ENCODE measurements at places on chromosomes 1 and 21.

- DNase-seq: no peak
Observed at GRCh38 chr1:60071296-60071695, 2.3 kb downstream of the C1orf87 start.

DNA sequence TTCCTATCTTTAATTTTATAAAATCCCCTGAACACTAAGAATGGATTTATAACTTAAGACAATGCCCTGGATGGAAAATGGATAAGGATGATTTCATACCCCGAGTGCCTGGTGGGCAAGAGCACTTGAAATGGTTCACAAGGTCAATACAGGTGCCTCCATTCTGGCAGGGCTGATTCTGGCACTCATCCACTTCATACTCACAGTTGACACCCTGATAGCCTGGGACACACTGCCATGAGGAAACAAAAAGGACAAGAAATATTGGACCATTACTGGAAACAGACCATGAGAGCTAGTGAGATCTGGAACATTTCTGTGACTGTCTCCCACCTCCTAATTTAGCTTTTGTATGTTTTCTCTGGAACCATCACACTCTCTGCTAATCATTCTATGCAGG lies 39.1 kb upstream of the ADAM30 start:
- no peak for DNase-seq

- no peak for DNase-seq
Observed at GRCh38 chr1:205287076-205287475, 34.5 kb downstream of the NUAK2 start.

- no peak for DNase-seq
Observed at GRCh38 chr1:40876891-40877290, 14.7 kb upstream of the CITED4 start.

GRCh38 chr1:150389650-150390049 lies 25.7 kb downstream of the RPRD2 start:
- DNase-seq: no peak

DNA sequence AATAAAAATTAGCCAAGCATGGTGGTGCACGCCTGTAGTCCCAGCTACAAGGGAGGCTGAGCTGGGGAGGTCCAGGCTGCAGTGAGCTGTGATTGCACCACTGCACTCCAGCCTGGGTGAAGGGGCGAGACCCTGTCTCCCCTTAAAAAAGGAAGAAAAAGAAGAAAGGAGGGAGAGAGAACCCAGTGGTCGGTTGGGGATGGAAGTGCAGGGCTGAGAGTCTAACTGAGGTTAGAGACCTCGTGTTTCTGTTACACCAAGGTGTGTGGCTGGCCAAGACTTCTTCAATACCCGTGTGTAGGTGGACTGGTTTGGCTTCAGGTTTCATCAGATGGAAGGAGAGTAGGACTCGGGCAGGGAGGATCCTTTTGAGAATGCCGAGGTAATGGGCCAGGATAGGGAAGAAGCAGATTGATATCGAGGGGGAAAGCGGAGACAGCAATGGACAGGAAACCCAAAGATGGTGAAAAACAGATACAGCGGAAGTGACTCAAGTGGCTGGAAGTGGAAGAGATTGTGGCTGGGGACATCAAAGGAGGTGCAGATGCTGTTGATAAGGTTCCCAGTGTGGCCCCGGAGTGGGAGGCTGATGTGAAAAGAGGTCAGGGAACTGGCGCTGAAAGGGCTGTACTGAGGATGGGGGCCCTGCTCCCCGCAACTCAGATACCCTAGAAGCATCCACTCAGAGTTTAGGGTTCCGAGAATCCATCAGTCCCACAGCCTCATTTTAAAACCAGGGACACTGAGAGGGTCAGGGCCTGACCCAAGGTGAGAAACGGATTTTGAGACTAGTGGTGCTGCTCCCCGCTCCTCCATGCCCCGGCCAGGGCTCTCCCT lies 681 bp upstream of the UBXN10 start:
- peak; percentile 66 for DNase-seq

DNA sequence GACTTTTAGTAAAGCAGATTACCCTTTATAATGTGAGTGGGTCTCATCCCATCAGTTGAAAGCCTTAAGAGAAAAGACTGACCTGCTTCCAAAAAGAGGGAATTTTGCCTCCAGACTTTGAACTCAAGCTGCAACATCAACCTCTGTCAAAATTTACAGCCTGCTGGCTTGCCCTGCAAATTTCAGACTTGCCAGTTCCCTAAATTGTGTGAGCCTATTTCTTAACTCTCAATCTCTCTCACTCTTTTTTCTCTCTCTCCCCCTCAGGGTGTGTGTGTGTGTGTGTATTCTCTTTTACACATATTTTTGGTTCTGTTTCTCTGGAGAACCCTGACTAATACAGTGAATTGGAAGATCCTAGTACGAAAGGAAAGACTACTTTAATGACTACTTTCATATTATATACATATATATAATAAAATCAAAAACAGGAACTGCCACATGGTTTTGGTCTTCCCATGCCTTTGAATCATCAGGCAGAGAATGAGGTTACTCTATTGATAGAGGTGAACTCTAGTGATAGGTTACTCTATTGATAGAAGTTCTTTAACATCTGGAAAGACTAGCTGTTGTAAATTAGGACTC lies 6.4 kb downstream of the OR2C3 start:
- DNase-seq: peak; percentile 37

- no peak for DNase-seq
Observed at GRCh38 chr1:31380181-31380580, 7.3 kb upstream of the FABP3 start.

GRCh38 chr1:90579212-90579802 lies 137.8 kb downstream of the BARHL2 start:
- DNase-seq: peak; percentile 79

- no peak for DNase-seq
Observed at GRCh38 chr1:69121723-69122122, 446.0 kb upstream of the LRRC7 start.

GRCh38 chr21:16194095-16194787 lies 464.5 kb downstream of the USP25 start:
- DNase-seq: peak; percentile 91

DNA sequence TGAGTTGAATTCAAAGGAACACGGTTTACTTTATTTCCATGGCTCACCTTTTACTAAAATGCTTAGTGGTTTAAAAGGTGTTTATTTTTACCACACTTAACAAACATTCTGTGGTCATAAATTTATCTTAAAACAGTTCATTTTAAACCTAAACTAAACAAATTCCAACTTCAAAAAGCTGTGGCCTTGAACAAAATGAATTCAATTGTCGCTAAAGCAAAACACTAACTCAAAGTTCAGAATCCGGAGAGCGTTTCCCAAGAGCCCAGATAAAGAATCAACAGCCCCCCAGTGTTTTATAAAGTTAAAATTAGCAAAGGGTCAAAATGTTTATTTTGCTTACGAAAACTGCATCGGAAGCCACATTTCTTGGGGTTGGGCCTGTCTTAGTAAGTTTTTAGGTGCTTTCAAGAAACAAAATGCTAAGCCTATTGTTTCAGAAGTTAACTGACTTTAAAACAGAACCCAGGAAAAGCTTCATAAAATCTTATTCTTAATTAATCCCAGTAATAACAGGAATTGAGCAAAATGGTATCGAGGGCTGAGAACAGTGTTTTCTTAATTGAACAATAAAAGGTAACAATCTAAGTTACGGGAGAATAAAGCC lies 1.3 kb downstream of the PUM1 start:
- peak; percentile 31 for DNase-seq
